NCI-H2029 treated with DMSO at 0.1 percent for 48 hours (cell line): ENCODE measurements at places on chromosomes 11 and 22.

- no peak for DNase-seq
These were observed 212.0 kb downstream of the CSNK2A3 start for GRCh38 chr11:11141065-11141464.

GRCh38 chr11:86186386-86186785, 58.2 kb upstream of the EED start:
- DNase-seq = no peak

DNA sequence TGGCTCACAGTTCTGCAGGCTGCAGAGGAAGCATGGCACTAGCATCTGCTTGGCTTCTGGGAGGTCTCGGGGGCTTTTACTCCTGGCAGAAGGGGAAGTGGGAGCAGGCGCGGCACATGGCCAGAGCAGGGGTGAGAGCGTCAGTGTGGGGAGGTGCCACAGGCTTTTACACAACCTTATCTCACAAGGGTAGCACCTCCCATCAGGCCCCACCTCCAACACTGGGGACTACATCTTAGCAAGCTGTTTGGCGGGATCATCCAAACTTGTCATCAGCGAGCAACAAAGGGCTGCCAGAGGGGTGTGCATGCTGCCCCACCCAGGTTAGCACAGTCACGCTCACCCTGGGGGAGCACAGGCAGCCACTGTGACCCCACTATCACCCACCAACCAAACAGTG, 18.9 kb upstream of the YPEL1 start:
- no peak for DNase-seq

GRCh38 chr11:117826832-117827231, 2.3 kb upstream of the FXYD2 start:
- no peak for DNase-seq

GRCh38 chr11:64563966-64564365, 27.1 kb upstream of the SLC22A12 start:
- no peak for DNase-seq
